Muscle of leg (tissue), 16 donors: ENCODE measurements at places on chromosomes 5 and 9. TPM values are rescaled to one million over a fixed set of nuclear protein-coding genes. Genes with fewer than 3 reads are reported as not detected.

The ARRDC3 gene
- total RNA-seq: 87.3 TPM

The UGT3A1 gene
- total RNA-seq: 10.7 TPM

The VAV2 gene
- total RNA-seq: 7.4 TPM

The N4BP3 gene
- 19.6 TPM for total RNA-seq

The ANKRD31 gene
- 0.27 TPM for total RNA-seq

The DBN1 gene
- total RNA-seq: 97.3 TPM

The DYNC2I2 gene
- total RNA-seq: 40.8 TPM

The PDGFRB gene
- 109 TPM for total RNA-seq

The C5 gene
- 9.3 TPM for total RNA-seq

The ARID3C gene
- total RNA-seq: 0.09 TPM

The LRRC19 gene
- not detected for total RNA-seq

The GLRA1 gene
- not detected for total RNA-seq

The PCDHA11 gene
- total RNA-seq: 0.09 TPM

- no peak for DNase-seq
Measured at GRCh38 chr5:128305341-128305740, 221.8 kb downstream of the SLC12A2 start.

GRCh38 chr9:135503371-135504261 lies 3.1 kb downstream of the MRPS2 start:
- no peak for DNase-seq

GRCh38 chr5:163585206-163585605 lies 79.8 kb downstream of the MAT2B start:
- no peak for DNase-seq

- DNase-seq: no peak
Measured at GRCh38 chr9:20945269-20945668, 86.2 kb downstream of the HACD4 start.

GRCh38 chr9:127862075-127863011 lies 7.9 kb upstream of the ENG start:
- peak; percentile 87 for DNase-seq

DNA sequence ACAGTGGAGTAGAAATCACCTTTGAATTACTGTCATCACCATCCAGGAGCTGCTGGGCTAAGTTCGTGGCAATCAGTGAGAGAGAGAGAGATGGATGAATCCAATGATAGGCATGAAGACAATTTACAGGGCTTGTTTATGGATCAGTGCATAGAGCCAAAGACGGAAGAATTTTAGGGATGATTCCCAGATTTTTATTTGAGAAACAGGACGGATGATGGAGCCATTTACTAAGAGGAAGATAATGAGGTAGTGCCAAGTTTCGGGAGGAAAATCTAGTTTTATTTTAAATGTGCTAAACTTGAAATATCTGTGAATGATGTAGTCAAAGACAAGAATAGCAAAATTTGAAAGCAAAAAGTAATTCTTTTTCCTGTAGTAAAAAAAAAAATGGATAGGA lies 394.2 kb upstream of the PAPPA start:
- DNase-seq: peak; percentile 66

DNA sequence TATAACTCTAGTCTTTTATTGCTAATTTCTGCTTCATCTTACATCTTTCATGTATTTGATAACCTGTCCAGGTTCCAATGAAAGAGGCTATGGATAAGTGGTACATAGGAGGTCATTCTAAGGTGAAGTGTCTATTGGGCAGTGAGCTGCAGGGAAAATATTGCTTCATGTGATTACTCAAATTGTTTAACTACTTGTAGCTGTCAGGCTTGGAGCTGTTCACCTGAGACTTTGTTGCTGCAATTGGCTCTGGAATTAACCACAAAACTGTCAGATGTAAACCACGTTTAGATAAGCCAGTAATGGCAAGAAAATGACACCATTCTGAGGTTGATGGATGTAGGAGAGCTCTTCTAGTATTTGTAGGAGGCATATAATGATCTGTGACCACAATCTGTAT lies 26.0 kb downstream of the ADAMTSL1 start:
- DNase-seq: no peak

GRCh38 chr5:53126521-53126920 lies 17.0 kb upstream of the MOCS2 start:
- no peak for DNase-seq

DNA sequence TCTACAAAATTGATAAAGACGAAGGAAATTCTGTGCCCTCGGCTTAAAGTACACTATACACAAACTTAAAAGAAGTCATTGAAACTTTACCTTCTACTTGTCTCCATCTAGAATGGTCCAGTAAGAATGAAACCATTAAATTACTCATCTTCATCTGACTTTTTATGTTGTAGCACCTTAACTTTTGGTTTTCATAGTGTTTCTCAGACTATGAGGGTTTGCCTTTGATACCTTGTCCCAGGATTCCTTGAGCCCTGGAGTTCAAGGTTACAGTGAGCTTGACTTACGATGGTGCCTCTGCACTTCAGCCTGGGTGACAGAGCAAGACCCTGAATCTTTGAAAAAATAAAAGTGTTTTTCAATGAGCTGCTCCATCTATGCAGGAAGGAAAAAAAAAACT lies 132.2 kb downstream of the CDC42SE2 start:
- no peak for DNase-seq

GRCh38 chr9:118686959-118687358 lies 682.3 kb downstream of the BRINP1 start:
- DNase-seq: peak; percentile 52

DNA sequence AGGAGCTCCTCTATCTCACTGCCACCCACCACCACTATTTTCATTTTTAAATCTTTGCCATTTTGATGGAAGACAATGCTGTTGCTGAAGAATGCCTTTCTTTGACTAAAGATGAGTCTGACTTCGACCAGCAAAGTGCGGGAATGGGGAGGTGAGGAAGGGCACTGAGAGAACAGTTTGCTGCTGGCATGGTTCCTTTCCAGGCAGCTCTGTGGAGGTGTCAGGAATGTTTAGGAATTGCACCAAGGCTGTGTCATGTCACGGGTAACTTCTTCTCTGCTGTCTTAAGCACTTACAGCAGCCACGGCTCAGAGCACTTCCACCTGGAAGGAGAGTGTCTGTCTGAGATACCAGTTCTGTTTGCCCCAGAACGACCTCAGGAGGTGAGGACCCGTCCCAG lies 41.4 kb upstream of the SHB start:
- no peak for DNase-seq

DNA sequence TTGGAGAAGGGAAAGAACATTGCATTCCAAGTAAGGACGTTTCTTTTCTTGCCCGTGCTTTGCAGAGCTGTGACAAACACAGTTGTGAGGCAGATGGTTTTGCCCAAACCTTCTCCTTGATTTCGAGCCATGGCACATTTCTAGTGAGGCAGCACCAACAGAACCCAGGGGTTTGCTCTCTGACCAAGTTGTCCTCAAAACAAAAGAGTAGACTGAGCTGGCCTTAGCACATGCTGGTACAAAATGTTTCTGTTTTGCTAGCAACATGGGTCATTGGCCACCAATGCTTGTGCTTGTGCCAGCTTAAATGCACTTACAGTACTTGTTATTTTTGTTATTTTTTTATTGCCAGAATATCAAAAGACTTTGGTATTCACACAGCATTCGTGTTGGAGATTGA lies 328.8 kb downstream of the GADD45G start:
- DNase-seq: no peak

GRCh38 chr5:32628049-32628844 lies 42.9 kb downstream of the SUB1 start:
- no peak for DNase-seq

DNA sequence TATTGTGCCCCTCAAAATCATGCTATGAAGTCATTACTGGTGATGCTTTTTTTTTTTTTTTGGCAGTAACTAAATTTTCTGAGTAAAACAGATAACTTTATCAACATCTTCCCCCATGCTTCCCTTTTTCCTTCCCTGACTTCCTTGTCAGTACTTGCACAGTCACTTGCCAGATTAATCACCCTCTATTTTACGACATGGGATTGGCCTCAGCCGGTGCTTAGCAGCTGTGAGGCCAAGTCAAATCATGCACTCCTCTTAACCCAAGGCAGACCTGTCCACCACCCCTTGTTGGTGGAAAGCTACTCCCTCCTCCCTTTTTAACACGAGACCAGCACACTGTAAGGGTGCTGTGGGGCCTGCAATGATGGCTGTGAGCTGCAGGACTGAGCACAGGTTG lies 118.0 kb upstream of the OTULINL start:
- DNase-seq: no peak

DNA sequence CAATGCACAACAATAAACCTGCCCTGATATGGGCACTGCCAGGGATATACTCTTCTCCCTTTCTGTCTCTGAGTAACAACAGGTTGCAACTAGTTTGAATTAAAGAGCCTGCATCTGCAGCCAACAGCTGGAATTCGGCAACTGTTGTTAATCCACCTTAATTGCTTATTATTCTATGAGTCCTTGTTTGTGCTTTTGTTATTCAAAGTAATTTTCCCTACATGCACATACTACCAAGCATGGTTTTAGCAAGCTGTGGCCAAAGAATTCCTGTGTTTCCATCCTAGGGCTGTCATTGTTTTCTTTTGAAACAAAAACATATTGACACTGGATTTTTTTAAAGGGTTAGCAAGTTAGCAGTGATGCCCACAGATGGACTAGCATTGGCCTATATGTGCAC lies 171.5 kb downstream of the EFNA5 start:
- DNase-seq: no peak

DNA sequence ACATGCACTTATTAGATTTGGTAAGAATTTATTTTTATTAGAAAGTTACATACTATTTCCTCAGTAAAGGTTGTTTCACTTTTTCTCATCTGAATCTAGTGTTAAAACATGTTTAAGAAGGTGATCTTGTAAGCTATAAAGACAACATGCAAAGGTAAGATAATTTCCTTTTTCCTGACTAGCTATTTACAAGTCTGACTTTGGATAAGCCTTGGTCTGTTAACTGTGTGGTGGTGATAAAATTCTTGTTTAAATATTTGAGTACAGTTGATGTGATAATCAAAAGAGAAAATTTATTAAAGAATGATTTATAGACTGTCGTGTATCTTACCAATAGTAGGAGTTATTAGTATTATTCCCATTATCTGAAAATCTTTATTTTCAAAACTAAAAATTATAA lies 36.9 kb upstream of the GPR21 start:
- no peak for DNase-seq

GRCh38 chr5:113574417-113574816 lies 60.9 kb downstream of the YTHDC2 start:
- no peak for DNase-seq

DNA sequence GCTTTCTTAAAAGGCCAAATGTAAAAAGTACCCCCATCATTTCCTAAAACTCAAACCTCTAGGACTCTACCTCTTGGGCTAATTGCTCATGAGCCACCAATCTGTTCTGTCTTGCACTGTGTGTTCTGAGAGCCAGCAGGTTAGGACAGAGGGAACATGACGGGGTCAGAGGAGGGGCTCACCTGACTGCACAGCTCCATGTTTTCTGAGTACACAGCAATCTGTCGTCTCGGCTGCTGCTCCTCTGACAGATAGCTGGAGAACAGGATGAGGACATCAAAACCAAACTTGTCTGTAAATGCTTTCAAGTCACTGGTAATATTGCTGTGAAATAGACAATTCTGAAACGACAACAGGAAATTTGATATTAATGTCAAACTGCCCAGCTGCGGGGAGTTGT lies 50.9 kb upstream of the PCA3 start:
- DNase-seq: no peak

- DNase-seq: no peak
Measured at GRCh38 chr5:126716861-126717260, 60.1 kb upstream of the LMNB1 start.

DNA sequence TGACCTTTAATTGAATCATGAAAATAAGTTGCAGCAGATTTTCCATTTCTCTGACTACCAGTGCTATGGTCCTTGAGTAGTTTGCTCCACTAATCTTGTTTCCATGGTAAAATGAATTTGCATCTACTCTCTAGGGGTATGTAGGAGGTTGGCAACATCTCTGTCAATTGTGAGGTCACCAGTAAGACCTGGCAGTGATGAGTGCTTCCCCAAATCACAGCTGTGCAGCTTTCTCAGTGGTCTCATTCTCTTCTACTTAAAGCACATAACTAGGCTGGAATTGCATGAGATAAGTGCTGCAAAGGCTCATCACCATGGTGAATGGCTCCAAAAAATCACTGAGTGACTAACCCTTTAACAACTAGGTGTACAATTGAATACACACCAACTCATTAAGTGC lies 36.3 kb downstream of the ADAMTS19 start:
- DNase-seq: peak; percentile 98

DNA sequence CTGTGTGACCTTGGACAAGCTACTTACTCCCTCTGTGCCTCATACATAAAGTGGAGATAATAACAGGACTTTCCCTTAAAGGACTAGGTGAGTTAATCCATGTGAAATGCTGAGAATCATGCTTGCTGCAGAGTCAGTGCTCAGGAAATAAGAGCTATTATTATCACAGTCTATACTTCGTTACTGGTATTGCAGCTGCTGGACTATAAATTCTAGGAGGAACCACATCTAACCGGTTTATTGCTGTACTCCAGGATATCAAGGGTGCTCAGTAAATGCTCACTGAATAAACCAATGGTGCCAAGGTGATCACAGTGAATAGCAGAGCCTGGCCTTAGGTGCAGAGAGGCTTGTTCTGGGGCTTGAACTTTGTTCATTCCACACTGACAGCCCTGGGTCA lies 69.3 kb downstream of the HSPA4 start:
- no peak for DNase-seq
